ENCODE measurements at places on chromosomes 13 and 19. TPM values are rescaled to one million over a fixed set of nuclear protein-coding genes. Genes with fewer than 3 reads are reported as not detected.

DNA sequence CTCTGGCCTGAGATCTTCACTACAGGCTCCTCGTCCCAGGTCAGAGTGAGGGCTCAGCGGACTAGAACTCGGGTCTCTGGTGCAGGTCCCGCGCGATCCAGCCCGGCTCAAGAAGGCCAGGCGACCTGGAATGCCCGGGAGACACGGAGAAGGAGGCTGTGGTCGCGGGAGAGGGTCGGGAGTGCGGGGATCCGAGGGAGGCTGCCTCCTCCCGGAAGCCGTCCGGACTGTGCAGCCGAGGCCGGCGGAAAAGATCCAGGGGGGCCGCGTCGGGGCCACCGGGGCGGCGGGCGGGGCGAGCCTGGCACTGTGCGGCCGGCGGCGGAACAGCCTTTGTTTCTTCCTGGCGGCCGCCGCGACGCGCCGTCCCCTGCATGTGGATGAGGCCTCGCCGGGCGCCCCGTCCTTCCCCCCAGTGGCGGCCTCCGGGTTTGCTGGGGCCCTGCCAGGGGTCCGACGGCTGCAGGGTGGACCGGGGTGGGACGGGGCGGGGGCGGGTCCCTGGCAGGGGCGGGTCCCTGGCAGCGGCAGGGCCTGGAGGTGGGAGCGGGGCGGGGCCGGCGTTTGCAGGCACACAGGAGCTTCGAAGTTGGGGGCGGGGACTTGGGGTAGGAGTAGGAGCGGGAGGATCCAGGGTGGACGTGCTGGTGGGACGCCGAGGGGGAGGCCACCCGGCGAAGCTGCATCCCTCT lies 1.0 kb upstream of the SLC7A10 start:
- no peak for DNase-seq
- peaks cover 54% of the 10 kb centered on the region for H3K27me3 ChIP-seq
- H3K27ac ChIP-seq, result no peak overlapping the region
- no peaks in the 10 kb centered on the region for H3K36me3 ChIP-seq

- H3K27ac ChIP-seq, result no peak overlapping the region
- no peaks in the 10 kb centered on the region for H3K27me3 ChIP-seq
- H3K4me3 ChIP-seq, result no peak overlapping the region
These were observed 83.6 kb downstream of the KDM4B start for GRCh38 chr19:5052515-5052914.

GRCh38 chr13:24858953-24859352 lies 95.0 kb downstream of the RNF17 start:
- no peak for DNase-seq
- no peak overlapping the region for H3K27ac ChIP-seq
- peaks cover 12% of the 10 kb centered on the region for H3K27me3 ChIP-seq

- peak; percentile 98 for DNase-seq
- peaks cover 23% of the 10 kb centered on the region for H3K4me1 ChIP-seq
- H3K27me3 ChIP-seq, result no peaks in the 10 kb centered on the region
- H3K27ac ChIP-seq, result peak overlapping the region; percentile 9
- peaks cover 20% of the 10 kb centered on the region for H3K36me3 ChIP-seq
- peak overlapping the region; percentile 76 for H3K4me3 ChIP-seq
These were observed 1.2 kb upstream of the LENG9 start for GRCh38 chr19:54464630-54465425.

DNA sequence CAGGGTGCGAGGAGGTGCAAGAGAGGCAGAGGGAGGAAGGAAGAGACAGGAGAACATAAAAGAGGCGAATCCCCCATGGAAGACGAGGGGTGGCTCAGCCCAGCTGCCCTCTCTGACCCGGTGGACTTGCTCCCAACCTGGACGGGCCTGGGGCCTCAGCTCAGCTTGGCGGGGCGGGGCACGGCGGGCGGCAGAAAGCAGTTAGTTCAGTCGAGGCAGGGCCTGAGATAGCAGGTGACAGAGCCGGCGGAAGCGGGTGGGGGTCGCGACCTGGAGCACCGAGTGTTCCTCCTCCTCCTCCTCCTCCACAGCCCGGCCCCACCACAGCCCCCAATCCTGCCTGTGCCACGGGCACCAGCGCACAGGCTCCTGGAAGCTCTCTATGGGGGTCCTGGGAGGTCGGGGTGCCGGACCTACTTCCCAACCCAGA lies 7.0 kb upstream of the CACTIN start:
- no peak overlapping the region for H3K4me3 ChIP-seq
- no peak overlapping the region for H3K27ac ChIP-seq
- H3K27me3 ChIP-seq, result no peaks in the 10 kb centered on the region
- peaks cover 2% of the 10 kb centered on the region for H3K36me3 ChIP-seq

DNA sequence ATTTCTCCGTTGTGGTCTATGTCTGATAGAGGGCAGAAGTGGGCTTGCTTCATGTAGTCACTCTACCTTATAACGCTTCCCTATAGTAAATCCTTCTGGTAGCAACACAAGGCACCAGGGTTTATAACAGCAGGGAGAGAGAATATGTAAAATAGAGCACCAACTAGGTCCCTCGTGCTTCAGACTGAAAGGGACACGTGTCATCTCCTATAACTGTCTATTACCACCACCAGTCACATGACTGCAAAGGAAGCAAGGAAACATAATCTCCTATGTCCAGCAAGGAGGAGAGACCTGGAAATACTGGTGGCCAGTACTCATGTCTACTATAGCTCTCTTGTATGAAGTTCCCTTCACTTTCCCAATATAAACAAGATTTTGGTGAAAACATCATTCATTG lies 79.2 kb downstream of the SLAIN1 start:
- no peak overlapping the region for H3K4me3 ChIP-seq
- no peaks in the 10 kb centered on the region for H3K36me3 ChIP-seq
- H3K27ac ChIP-seq, result no peak overlapping the region
- DNase-seq, result no peak

- no peak overlapping the region for H3K27ac ChIP-seq
- H3K4me3 ChIP-seq, result no peak overlapping the region
- H3K36me3 ChIP-seq, result no peaks in the 10 kb centered on the region
- DNase-seq, result no peak
- H3K4me1 ChIP-seq, result no peaks in the 10 kb centered on the region
These were observed 68.9 kb downstream of the DCLK1 start for GRCh38 chr13:36062249-36062648.

- no peaks in the 10 kb centered on the region for H3K36me3 ChIP-seq
- H3K27me3 ChIP-seq, result no peaks in the 10 kb centered on the region
- H3K4me3 ChIP-seq, result no peak overlapping the region
- DNase-seq, result no peak
- H3K27ac ChIP-seq, result no peak overlapping the region
These were observed 66.7 kb upstream of the FNDC3A start for GRCh38 chr13:48909056-48909389.

DNA sequence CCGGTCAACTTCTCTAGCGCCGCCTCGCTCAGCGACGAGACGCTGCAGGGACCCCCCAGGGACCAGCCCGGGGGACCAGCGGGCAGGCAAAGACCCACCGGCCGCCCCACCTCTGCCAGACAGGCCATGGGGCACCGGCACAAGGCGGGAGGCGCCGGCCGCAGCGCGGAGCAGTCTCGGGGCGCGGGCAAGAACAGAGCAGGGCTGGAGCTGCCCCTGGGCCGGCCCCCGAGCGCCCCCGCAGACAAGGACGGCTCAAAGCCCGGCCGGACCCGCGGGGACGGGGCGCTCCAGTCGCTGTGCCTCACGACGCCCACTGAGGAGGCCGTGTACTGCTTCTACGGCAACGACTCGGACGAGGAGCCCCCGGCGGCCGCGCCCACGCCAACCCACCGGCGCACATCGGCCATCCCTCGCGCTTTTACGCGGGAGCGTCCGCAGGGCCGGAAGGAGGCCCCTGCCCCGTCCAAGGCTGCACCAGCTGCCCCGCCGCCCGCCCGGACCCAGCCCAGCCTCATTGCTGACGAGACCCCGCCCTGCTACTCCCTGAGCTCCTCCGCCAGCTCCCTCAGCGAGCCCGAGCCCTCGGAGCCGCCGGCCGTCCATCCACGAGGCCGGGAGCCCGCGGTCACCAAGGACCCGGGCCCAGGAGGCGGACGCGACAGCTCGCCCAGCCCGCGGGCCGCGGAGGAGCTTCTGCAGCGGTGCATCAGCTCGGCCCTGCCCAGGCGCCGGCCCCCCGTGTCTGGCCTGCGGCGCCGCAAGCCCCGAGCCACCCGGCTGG lies 11.3 kb downstream of the C19orf25 start:
- H3K36me3 ChIP-seq, result no peaks in the 10 kb centered on the region
- no peak for DNase-seq
- H3K27me3 ChIP-seq, result peaks cover 61% of the 10 kb centered on the region
- no peak overlapping the region for H3K4me3 ChIP-seq
- H3K27ac ChIP-seq, result no peak overlapping the region
- no peaks in the 10 kb centered on the region for H3K4me1 ChIP-seq

DNA sequence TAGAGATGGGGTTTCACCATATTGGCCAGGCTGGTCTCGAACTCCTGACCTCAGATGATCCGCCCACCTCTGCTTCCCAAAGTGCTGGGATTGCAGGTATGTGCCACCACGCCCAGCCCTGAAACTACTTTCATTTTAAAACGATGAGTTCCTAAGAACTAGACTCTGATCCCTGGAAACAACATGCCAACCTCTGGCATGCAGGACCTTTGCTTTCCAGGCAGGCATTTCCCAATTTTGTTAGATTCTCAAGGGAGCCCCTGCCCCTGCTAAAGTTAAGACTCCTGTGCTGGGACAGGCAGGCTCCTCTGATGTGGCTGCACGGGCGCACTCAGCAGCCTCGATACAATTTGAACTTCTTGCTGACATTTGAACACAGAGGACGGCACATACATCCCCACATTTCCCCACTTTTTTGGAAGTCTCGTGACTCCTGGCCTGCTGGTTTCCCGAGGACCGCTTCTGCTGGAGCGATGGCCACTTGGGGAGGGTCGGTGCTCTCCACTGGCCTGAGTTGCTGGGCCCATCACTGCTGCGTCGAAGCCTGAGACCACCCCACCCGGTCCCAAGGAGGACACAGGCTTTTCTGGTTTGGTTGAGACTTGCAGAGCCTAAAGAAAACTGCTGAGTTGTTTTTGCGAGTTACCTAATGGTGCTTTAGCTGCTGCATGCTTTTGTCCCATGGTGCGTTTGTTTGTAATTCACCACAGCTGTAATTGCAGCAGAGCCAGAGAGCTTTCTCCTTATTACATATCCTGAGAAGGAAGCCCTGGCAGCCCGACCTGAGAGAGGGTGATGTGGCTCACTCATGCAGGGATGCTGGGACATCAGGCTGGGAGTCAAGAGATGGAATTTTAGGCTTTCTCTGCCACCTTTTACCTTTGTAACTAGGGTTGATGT lies 8.2 kb downstream of the ATP11A start:
- no peak overlapping the region for H3K4me3 ChIP-seq
- no peaks in the 10 kb centered on the region for H3K27me3 ChIP-seq
- H3K27ac ChIP-seq, result no peak overlapping the region
- peak; percentile 81 for DNase-seq

Gene DUXA
- not detected for total RNA-seq

Gene SPATA13
- 37.7 TPM for total RNA-seq

Gene INAFM1
- total RNA-seq, result 4.4 TPM

Data from osteoblast (primary cell).